ENCODE measurements at places on chromosomes 1 and 21.

- no peak for DNase-seq
Measured at GRCh38 chr1:192602757-192603156, 27.2 kb downstream of the RGS1 start.

DNA sequence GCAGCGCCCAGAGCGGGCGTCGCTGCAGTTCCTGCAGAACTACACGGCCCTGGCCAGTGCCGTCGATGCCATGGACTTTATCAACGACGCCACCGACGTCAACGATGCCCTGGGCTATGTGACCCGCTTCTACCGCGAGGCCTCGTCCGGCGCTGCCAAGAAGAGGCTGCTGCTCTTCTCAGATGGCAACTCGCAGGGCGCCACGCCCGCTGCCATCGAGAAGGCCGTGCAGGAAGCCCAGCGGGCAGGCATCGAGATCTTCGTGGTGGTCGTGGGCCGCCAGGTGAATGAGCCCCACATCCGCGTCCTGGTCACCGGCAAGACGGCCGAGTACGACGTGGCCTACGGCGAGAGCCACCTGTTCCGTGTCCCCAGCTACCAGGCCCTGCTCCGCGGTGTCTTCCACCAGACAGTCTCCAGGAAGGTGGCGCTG is 22.0 kb downstream of the COL6A1 start:
- DNase-seq: no peak

- no peak for DNase-seq
Measured at GRCh38 chr21:33856893-33857527, 58.6 kb downstream of the ATP5PO start.

GRCh38 chr1:42639116-42639515 is 19.1 kb upstream of the PPIH start:
- DNase-seq: no peak

GRCh38 chr1:158654571-158654970 is 31.9 kb downstream of the SPTA1 start:
- no peak for DNase-seq

GRCh38 chr1:63843010-63843409 is 69.2 kb downstream of the ROR1 start:
- DNase-seq: no peak

GRCh38 chr1:22652881-22653316 is at the start of gene C1QB:
Gene C1QB, plus strand, starts transcription at chr1:22653236. Its CDS starts 6,227 bp downstream, at chr1:22659463.
- DNase-seq: no peak

DNA sequence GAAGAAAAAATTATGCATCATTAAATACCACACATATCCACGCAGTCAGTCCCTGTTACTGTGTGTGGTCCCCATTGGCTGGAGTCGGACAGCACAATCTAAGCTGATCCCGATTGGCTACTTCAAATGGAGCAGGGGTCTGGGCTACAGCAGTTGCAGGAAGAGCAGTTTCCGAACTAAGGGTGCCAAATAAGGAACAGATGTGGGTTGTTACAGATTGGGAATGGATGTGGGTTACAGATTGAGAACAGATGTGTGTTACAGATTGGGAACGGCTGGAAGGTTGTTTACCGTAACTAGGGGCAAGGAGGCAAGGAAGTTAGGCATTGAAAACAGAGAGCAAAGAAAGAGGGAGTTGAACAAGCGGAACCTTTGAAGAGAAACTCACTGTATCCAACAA is 19.9 kb downstream of the OR2L13 start:
- DNase-seq: no peak

DNA sequence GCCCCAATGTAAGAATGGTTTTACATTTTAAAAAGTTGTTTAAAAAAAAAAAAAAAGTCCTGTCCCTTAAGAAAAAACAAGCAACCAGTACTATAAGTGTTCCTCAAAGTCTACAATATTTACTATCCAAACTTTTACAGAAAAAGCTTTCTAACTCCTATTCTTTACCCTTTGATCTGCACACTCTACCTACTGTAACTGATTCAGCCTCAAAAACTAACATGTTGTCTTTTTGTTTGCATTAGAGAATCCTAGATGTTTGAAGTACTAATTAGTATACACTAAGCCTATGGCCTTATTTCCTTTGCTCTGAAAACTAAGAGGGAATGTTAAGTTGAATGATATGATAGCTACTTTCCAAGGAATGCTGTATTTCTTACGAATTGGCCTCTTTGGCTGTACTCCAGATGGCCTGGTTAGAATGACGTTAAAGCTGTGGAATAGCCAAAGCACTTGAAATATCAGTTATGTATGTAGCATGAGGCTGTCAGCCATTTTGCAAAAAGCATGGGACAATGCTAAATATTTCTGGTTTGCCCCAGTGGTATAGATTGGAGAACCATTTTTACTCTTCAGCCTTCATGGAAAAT is 234.8 kb downstream of the GPR52 start:
- no peak for DNase-seq

GRCh38 chr21:37921091-37921490 is 4.8 kb upstream of the KCNJ6 start:
- no peak for DNase-seq

- DNase-seq: no peak
Measured at GRCh38 chr1:87638636-87639035, 310.0 kb downstream of the LMO4 start.

GRCh38 chr1:90800012-90800717 is 83.1 kb upstream of the BARHL2 start:
- no peak for DNase-seq

DNA sequence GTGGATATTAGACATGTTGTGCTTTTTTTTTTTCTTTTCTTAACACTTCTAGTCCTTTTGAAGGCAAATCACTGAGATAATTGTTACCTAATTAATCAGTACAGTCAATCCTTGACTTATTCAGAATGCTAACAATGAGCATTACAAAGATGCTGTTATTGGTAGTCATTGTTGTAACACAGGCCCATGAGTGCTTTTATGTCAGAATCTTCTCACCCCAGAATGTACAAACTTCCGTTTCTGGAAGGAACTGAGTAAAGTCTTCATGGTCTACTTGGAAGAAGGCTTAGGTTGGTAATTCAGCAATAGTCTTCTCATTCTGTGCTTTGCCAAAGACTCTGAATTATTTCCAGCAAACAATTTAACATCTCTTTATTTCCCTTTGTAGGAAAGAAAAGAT is 3.1 kb downstream of the KCNK1 start:
- DNase-seq: no peak

GRCh38 chr1:162113419-162113818 is 43.9 kb downstream of the NOS1AP start:
- DNase-seq: no peak

DNA sequence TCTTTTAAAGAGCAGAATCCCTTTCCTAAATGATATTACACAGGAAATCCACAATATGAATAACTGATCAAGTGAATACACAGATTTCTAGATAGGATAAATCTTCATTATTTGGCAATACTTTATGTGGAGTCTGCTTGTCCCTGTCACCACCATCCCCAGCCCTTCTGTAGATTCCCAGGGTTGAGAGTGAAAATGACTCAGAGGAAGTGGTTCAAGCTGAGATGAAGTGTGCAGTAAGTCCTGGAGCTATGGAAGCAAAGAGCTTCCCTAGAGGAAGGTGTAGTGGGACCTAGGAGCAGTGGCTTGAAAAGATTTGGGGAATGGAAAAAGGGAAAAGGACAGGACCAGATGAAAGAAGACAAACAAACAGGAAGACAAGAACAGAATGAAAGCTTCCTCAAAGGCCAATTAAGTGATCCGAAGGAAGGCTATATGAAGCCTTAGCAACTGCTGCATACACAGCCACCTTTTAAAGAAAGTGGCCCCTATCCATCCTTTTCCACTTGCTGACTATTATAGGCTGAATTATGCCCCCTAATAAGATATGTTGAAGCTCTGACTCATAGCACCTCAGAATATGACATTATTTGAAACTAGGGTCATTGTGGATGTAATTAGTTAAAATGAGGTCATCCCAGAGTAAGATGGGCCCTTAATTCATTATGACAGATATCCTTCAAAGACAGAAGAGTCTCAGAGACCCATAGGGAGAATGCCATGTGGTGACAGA is 96.5 kb upstream of the CAMK1G start:
- no peak for DNase-seq

- no peak for DNase-seq
Measured at GRCh38 chr1:228957535-228957934, 222.3 kb downstream of the RHOU start.

- no peak for DNase-seq
Measured at GRCh38 chr21:29315131-29315749, 16.5 kb downstream of the BACH1 start.

DNA sequence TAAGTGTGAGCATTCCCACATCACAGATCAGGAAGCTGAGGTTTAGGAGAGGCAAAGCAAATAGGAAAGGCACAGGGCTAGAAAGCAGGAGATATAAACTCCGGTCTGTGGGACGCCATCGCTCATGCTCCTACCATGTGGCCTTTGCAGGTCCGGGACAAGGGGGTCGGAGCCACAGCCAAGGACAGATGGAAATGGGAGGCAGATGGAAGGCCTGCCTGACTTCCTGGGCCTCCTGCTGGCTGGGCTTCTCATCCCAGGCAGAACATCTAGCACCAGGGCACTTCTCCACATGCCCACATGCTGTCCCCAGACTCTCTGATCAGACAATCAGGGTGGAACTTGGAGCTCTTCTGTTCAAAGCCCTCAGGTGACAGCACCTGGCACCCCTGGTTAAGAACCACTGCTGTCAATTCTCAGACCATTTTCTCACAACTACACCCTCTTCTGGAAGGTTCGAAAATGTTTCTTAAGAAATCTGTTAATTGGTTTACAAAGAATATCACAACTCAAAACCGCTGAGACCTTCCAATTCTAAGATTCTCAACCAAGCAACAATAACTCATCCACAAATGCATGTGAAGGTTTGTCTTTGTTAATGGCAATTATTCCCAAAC is 173.3 kb upstream of the EDN2 start:
- no peak for DNase-seq

DNA sequence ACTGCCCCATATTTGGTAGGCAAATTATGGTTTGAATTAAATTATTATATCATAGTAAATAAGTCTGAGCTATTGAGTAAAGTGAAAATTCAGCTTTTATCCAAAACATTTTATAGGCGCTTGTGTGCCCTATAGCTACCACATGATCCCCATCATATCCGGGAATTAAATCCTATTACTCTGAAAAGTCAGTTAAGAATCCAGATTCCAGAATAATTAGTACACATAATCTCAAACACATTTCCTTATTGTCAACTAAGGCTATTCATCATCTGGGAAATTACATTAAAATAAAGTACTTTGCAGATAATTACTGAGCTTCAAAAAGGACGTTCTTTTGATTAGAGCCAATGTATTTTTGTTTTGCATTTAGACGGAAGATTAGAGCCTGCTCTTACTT is 72.3 kb downstream of the CTH start:
- DNase-seq: no peak

DNA sequence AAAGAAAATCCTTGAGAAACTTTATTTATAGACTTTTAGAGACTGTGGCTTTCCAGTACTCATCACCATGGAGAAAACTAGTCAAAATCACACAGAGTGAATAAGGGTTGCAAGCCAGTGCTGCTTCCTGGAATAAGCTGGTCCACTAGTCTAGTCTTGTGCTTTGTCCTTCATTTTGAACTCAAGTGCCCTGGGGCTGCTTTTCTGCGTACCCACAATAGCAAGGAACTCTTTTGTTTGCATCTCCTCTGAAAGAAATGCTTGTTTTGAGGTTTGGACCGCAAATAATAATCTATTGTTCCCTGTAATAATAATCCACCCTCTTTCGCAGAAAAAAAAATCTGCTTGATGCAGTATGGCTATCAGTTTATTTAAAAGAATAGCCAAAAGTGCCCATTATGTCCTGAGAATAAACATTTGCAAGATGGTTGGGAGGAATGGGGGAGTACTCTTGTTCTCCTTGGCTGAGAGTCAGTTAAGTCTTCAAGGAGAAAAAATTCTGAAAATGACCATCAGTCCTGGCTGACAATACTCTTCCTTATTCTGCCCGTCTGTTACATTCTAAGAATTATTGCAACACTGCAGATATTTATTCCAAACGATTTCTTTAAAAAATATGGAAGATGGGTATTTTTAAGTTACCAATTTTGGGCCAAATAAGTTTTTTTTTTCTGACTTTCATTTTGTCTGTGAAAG is 41.9 kb downstream of the MPZL1 start:
- no peak for DNase-seq

DNA sequence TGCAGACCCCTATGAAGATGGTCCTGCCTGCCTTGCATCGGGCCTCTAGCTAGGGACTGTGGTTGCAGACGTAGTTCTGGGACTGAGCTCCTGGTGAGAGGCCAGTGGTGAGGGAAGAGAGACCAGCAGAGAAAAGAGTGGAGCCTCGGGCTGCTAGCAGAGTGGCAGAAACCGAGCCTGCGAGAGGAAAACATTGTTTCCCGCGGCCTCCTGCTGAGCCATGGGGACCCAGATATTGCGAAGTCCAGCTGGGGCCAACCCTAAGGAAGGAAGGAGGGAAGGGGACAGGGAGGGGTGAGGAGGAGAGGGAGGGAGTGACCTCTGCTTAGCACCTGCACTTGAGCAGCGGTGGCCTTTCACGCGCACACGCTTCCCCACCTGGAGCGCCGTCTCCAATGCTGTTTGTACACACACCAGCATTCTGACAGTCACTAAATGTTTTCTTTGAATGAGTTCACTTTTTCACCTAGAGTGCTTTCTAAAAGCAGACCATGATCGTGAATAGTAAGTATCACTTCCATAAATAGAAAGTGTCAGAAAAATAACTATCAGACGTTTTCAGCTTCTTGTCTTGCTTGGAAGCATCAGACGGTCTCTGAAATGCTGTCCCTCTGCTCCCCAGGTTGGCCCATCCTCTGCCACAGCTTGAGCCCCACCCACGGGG is 2.5 kb upstream of the FNDC10 start:
- no peak for DNase-seq

GRCh38 chr21:38843806-38844503 is 38.2 kb downstream of the ETS2 start:
- no peak for DNase-seq

DNA sequence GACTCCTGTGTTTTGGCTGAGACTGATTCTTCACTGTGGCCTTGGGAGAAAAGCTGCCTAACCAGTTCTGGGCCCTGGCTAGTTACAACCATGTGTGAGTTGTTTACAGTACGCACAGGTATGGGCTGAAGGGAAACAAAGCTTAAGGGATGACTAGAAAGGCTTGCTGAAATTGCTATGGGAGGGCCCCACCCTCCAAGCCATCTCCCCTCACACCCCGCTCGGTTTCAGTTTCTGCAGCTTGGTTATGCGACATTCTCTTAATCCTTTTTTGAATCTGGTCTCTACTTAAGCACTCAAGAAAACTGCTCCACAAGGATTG is 43.1 kb downstream of the PBX1 start:
- no peak for DNase-seq

- DNase-seq: no peak
Measured at GRCh38 chr1:3814065-3814464, 17.8 kb upstream of the LRRC47 start.

- no peak for DNase-seq
Measured at GRCh38 chr1:33150522-33150921, 31.3 kb downstream of the TRIM62 start.

- DNase-seq: no peak
Measured at GRCh38 chr1:10389271-10389973, 9.4 kb upstream of the PGD start.

DNA sequence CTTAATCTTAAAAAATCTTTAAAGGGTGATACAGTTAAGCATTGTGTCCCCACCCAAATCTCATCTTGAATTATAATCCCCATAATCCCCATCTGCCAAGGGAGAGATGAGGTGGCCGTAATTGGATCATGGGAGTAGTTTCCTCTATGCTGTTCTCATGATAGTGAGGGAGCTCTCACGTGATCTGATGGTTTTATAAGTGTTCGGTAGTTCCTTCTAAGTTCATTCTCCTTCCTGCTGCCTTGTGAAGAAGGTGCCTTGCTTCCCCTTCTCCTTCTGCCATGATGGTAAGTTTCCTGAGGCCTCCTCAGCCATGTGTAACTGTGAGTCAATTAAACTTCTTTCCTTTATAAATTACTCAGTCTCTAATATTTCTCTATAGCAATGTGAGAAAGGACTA is 10.7 kb downstream of the DHRS3 start:
- no peak for DNase-seq
